ENCODE measurements at places on chromosomes 12 and 14.

GRCh38 chr12:128976120-128976738 is 123.0 kb downstream of the GLT1D1 start:
- no peak for DNase-seq

DNA sequence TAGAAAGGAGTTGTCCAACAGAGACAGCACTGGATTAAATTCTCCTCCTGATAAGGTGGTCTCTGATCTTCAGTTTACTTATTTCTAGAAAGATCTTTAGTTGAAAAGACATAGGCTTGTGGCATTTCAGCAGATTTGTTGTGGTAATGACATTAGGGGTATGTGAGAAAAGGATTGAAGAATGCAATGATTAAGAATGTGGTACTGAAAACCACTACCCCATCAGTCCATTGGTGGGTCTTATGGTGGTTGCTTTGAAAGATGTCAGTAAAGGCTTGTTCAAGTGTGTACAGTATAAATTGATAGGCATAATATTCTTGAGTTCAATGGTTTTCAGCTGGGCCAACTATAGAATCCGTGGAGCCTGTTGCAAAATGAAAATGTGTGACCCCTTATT is 10.8 kb downstream of the PPFIBP1 start:
- no peak for DNase-seq

DNA sequence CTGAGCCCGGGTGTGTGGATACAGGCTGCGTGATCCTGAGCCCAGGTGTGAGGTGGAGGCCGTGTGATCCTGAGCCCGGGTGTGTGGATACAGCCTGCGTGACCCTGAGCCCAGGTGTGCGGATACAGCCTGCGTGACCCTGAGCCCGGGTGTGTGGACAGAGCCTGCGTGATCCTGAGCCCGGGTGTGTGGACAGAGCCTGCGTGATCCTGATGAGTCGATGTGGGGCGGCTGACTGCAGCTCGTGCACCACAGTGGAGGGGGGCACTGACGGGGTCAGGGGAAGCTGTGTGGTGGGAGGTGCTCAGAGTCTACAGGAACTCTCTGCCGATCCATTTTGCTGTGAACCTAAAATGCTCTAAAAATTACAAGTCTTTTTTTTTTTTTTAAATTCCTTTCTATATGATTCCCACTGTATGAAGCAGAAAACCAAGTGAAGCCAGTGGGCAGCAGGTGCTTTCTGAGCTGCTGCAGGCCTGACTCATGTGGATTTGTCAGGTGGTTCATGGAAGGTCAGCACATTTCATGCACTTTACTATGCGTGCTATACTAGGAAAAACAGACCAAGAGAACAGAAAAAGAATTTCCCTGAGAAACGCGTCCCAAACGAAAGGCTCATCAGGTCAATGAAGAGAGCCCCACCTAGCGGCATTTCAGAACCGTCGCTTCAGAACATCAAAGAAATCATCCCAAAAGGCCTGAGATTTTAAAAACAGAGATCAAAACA is 19.3 kb downstream of the BRF1 start:
- no peak for DNase-seq

DNA sequence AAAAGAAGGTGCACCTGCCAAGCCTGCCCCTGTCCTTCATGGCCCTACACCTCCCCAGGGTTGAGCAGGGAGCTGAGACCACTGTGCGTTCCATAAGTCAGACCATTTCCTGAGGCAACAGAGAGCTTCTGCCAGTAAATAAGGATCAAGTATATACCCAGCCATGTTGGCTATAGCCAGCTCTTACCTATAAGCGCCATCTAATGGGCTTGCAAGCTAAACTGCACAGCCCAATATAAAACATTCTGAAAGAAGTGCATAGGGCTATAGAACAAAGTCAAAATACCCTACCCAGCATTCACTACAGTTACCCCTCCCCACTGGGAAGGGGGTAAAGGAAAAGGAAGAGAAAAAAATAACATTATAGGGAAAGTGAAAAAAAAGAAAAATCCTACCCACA is 59.3 kb upstream of the SCAF11 start:
- DNase-seq: no peak

- no peak for DNase-seq
Measured at GRCh38 chr14:70696026-70696425, 54.3 kb downstream of the TTC9 start.

DNA sequence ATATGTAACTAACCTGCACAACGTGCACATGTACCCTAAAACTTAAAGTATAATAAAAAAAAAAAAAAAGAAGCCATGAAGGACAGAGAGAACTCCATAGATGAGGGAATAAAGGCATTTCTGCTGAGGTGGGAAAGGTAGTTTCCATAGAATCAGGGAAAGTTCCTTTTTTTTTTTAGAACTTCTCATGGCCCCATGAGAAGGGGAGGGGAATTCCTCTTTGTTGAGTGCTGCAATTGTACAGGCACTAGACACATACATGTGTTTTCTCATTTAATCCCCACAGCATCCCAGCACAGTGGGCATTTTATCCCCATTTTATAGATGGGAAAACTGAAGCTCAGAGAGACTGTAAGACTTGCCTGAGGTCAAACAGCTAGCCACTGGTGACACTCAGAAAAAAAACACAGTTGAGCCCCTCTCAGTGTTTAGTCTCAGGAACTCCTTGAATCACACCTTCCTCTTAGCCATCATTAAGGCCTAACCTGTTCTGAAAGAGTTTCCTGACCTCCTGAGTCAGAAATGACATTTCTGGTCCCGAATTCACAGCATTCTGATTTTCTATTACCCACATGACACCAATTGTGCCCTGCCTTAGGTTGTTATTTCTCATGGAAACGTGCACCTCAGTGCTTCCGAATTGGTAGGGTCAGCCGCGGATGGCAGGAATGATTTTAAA is 189.3 kb upstream of the G2E3 start:
- no peak for DNase-seq

DNA sequence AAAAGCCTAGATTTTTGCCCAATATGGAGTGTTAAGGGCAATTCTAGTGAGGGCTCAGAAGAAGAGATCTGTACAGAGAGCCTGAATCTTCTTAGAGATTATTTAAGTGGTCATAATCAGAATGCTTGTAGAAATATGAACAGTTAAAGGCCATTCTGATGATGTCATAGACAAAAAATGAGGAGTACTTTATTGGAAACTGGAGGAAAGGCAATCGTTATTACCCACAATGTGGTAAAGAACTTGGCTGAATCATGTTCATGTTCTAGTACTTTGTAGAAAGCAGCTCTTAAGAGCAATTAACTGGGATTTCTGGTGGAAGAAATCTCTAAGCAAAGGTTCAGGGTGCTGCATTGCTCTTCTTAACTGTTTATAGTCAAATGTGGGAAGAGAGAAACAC is 36.4 kb upstream of the SYT10 start:
- DNase-seq: no peak

DNA sequence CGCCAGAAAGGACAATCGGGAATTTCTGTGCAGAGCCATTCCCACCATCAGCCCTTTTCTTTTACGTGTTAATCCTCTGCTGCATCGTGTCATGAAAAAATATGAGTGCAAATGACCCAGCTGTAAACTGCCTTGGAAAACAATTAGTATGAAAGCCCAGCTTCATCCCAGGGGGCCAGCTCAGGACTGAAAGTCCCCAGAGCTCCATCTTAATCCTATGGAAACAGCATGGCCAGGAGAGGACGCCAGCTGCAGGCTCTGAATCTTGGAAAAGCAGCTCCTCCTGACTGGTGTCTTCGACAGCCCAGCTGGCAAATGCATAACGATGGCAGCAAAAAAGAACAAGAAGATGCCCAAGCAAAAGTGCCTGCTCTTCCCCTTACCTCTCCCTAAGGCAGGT is 191.5 kb downstream of the NTF3 start:
- no peak for DNase-seq

DNA sequence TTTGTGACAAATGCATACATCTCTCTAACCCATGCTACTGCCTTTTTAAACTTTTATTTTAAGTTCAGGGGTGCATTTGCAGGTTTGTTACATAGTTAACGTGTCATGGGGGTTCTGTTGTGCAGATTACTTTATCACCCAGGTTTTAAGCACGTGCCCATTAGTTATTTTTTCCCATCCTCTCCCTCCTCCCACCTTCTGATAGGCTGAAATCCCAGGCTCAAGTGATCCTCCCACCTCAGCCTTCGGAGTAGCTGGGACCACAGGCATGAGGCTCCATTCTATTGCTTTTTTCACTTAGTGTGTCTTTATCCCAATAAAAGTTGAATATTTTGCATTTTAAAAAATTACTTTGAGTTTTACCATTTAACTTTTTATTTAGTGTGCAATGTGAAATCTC is 68.9 kb downstream of the BAZ1A start:
- no peak for DNase-seq

- DNase-seq: no peak
Measured at GRCh38 chr12:103975368-103975767, 9.7 kb downstream of the TDG start.

GRCh38 chr12:22250762-22251161 is 83.7 kb downstream of the ST8SIA1 start:
- DNase-seq: no peak

DNA sequence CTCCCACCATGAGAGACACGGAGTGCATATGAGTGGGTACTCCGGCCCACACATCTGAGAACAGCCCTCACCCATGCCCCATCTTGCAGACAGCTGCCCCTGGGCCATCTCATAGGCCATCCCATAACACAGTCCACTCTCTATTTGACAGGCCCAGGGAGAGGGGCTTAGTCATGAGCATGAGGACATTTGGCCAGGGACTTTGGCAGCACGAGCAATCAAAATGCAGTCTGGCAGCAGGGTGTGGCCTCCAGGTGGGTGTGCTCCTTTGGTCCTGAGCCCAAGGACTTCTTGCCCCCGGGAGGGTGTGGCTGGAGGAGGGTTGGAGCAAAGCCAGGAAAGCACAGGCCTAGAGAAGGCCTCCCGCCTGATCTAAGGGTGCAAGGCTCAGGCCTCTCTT is 25.6 kb downstream of the EMP1 start:
- DNase-seq: no peak

- DNase-seq: no peak
Measured at GRCh38 chr14:103653805-103654204, 24.8 kb downstream of the KLC1 start.

GRCh38 chr12:46904406-46905238 is 78.8 kb upstream of the SLC38A4 start:
- no peak for DNase-seq

DNA sequence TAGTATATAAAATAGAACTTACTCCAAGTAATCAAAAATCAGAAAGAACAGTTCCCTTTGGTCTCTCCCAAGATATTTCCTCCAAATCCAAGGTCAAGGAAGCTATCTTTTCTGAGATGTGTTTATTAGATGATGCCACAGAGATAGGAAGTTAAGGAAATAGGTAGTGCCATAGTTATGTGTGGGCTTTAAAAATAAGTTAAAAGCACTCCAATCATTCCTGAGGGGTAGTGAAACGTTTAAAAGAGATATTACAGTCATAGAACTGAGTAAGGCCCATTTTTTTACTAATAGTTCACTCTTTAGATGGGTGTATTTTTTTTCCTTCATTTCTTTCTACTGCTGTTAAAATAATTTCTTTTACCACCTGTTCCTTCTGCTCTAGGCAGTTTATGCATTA is 1630.9 kb upstream of the SEL1L start:
- no peak for DNase-seq

- DNase-seq: no peak
Measured at GRCh38 chr14:26187996-26188620, 409.7 kb downstream of the NOVA1 start.

GRCh38 chr14:51716610-51717009 is 64.9 kb downstream of the FRMD6 start:
- DNase-seq: no peak

GRCh38 chr14:93100100-93100499 is 15.6 kb downstream of the ITPK1 start:
- DNase-seq: no peak

- no peak for DNase-seq
Measured at GRCh38 chr12:4771172-4771959, 51.2 kb downstream of the GALNT8 start.

- no peak for DNase-seq
Measured at GRCh38 chr14:55834390-55834789, 254.4 kb downstream of the KTN1 start.

GRCh38 chr14:74263181-74263580 is 23.9 kb downstream of the VSX2 start:
- no peak for DNase-seq

DNA sequence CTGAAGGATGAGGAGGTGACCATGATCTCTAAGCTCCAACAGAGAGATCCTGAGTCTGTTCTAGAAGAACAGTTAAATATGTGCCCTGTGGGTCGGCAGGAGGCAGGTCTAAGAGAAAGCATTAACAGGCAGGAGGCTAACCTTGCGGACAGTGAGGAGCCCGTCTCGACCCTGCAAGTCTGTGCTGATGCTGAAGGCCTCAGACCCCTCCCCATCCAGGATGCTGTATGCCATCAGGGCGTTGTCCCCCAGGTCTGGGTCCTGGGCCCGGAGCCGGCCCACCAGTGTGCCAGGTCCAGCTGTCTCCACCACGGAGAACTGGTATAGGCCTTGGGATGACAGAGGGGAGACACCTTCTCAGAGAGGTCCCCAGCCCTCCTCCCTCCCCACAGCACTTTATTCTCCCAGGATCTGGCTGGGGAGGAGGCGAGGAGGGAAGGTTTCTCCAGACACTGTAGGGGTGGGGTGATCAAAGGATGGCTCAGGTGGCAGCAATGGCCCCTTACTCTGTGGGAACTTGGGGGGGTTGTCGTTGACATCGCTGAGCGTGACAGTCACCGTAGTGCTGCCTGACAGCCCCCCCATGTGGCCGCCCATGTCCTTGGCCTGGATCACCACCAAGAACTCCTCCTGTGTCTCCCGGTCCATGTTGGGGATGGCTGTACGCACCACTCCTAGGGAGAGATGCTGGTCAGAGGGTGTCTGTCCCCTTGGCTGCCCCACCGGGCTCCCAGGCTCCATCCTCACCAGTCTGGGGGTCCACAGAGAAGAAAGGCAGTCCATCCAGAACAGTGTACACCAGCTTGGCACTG is 3.1 kb downstream of the CDH24 start:
- DNase-seq: no peak

DNA sequence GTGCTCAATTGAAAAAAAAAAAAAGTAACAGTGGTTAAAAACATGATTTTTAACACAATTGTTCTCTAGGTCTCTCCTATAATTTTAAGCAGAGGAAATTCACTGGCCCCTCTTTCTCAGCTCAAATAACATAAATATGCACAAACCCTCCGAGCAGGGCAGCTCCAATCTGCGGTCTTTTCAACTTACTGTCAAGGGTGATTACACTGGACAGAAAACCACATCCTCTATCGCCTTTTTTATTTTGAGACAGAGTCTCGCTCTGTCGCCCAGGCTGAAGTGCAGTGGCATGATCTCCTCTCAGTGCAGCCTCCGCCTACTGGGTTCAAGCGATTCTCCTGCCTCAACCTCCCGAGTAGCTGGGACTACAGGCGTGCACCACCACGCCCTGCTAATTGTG is 16.5 kb upstream of the GABARAPL1 start:
- DNase-seq: no peak

GRCh38 chr12:71719647-71720370 is 33.9 kb downstream of the TMEM19 start:
- no peak for DNase-seq

GRCh38 chr14:76729953-76730505 is 31.2 kb upstream of the VASH1 start:
- DNase-seq: no peak

DNA sequence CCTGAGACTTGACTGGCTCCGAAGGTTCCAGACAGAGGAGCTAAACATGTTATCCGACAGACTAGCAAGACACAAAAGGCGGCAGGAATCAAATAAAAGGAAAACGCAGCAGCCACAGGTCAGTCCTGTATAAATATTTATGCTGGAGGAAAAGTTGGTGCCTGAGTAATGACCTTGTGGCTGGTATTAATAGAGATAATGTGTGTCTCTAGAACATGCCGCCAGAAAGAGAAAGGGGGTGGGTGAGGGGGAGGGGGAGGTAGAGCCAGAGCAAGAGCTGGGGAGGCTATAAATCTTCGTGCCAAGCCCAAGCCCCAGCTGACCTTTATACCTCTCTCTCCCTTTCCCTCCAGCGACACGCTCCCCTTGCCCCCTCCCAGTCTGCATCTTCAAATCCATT is 590.4 kb downstream of the MED13L start:
- no peak for DNase-seq
